ENCODE measurements at places on chromosomes 12 and 14. TPM values are rescaled to one million over a fixed set of nuclear protein-coding genes. Genes with fewer than 3 reads are reported as not detected.

EXOC3L4 gene
- total RNA-seq, result not detected

- DNase-seq, result no peak
Observed at GRCh38 chr14:48914382-48914781, 671.8 kb downstream of the RPS29 start.

GPRC5D gene
- not detected for total RNA-seq

GRCh38 chr12:3381059-3382047 lies 109.7 kb upstream of the PRMT8 start:
- no peak for DNase-seq

FBLN5 gene
- total RNA-seq, result 3.0 TPM

DNA sequence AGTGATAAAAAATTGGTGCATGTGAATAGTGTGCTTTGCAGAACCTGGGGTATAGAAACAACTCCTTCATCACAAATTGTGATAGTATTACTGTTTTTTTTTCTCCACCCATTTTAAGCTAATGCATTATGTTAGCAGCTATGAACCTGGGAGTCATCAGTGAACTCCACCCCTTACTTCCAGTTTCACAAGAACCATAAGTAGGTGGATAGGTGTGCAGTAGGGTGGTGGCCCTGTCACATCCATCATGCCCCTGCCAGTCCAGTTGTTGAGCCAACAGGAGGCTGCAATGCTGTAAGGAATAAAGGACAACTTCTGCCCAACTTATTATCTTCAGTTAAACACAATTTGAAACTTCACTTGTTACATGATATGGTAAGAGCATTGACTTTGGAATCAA lies 85.7 kb downstream of the ABCD2 start:
- DNase-seq, result no peak

AMN gene
- 0.86 TPM for total RNA-seq

DNA sequence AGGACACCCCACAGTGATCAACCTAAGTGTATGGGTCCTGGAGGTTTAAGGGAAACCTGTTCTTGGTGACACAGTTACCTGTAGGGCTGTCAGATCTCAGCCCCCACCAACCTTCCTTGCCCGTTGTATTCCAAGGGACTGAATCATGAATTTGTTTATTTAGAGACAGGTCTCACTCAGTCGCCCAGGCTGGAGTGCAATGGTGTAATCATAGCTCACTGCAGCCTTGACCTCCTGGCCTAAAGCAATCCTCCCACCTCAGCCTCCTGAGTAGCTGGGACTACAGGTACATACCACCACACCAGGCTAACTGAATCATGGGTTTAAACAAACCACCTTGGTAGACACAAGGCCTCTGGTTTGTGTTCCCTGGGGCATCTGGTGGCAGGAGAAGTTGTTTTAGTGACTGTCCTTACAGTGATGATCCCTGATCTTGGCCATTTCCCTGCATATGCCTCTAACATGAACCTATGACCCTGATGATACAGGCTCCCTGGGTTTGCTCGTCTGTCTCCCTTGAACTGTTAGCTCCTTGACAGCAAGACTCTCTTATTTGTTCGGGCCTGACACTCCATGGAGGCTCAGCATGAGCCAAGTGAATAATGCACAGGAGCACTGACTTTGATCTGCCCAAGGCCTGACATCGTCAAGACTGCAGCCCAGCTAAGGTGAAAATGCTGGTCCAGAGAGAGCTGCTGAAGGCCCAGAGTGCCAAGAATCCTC lies 47.9 kb downstream of the PITPNM2 start:
- DNase-seq, result no peak

DNA sequence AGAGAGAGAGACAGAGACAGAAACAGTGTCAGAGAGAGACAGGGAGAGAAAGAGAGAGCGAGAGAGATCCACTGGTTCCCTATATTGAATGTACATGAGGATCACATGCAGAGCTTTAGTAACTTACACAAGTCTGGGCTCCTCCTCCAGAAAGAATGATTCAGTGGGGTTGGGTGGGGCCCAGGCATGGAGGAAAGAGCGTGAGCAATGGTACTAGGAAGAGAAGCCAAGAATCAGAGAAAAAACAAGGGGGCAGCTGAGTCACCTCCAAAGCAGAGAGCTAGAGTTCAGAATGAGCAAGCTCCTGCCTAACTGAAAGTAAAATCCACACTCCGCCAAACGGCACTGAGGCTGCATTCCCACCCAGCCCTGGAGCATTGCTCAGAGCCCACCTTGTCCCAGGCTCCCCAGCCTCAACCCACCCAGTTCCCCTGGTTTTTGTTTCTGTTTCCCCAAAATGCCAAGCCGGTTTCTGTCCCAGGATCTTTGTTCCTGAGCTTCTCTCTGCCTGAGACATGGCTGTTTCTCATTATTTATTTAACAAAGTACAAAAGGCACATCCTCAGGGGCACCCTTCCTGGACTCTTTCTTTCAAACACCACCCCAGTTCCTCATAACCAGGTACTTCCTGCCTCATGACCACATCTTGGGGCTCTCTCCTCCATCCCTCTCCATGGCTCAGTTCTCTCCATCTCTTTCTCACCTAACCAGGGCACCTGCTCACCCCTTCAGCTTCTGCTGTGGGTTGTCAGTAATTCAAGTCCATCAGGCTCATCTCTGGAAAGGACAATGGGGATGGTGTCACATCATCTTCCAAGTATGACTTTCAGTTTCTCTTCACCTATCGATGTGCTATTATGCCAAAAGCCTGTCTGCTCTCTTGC lies 670.3 kb upstream of the TBX3 start:
- DNase-seq, result no peak

GRCh38 chr12:452667-453210 lies 7.0 kb upstream of the B4GALNT3 start:
- peak; percentile 34 for DNase-seq

DNA sequence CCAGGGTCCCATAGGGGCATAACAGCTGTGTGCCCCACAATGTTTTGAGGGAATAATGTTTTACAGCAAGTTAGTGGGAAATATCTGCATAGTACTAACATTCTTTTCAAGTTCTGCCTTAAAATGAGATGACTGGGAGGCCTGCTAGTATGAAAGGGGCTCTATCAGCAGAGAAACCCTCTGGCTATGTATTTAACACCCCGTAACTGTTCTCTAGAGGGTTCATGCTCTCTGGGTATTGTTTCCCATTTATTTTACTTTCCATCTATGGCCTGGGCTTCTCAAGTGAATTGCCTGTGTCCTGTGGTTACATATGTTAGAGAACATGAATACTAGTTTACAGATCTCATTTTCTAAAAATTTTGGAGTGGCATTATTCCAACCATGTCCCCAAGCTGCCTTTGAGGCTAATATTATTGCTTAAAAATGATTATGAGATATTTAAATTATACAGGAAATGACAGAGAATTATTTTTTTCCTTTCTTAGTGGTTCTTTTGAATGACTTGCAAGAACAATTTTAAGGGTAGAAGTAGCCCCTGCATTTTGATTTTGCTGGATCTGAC lies 37.5 kb downstream of the GNG2 start:
- no peak for DNase-seq

- peak; percentile 51 for DNase-seq
Observed at GRCh38 chr12:70645494-70646317, 8.5 kb upstream of the PTPRB start.

GRCh38 chr14:72738161-72738611 lies 155.7 kb downstream of the DPF3 start:
- no peak for DNase-seq

DNA sequence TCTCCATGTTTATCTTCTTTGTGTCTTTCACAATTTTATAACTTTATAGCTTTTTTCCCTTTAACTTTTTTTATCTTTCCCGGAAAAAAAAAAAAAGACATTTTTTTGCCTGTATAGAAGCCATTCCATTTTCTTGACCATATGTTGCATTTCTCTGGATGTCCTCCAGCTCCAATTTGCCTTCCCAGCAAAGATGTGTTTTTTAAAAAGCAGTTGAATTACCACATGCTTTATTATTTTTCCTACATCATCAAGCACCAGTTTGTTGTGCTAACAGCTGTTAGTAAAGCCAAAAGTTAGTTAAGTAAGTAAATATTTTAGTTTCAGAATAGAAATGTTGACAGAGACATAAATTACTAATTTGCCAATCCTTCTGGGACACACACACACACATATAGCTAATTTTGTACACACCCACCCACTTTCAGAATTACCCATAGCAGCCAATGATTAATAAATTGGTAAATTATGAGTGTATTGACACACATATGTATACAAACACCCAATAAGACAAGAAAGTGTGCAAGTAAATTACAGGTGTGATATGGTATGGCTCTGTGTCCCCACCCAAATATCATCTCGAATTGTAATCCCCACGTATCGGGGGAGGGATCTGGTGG lies 118.3 kb downstream of the SLC38A6 start:
- DNase-seq, result no peak

DNA sequence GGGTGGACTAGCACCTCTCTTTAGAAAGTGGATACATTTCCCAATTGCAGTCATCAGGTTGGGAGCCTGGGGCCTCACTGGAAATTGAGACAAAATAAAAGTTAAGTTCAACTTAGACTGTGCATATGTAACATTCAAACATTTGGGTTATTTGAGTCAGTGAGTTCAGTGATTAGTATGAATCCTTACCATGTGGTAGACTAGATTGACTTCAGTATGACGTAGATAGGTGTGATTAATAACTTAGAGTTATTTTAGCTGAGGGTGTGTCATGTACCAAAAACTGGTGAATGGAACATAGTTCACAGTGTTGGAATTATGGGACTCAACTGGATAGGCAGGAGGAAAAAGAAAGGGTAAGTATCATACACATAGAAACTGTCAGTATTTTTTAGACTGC lies 8.0 kb upstream of the SSTR1 start:
- DNase-seq, result no peak

- DNase-seq, result no peak
Observed at GRCh38 chr12:78540606-78541336, 323.8 kb upstream of the SYT1 start.

Measured in CD4-positive, CD25-positive, alpha-beta regulatory T cell (primary cell).